Spinal cord (tissue), 10 donors: ENCODE measurements at places on chromosomes 3 and 15. TPM values are rescaled to one million over a fixed set of nuclear protein-coding genes. Genes with fewer than 3 reads are reported as not detected.

DNA sequence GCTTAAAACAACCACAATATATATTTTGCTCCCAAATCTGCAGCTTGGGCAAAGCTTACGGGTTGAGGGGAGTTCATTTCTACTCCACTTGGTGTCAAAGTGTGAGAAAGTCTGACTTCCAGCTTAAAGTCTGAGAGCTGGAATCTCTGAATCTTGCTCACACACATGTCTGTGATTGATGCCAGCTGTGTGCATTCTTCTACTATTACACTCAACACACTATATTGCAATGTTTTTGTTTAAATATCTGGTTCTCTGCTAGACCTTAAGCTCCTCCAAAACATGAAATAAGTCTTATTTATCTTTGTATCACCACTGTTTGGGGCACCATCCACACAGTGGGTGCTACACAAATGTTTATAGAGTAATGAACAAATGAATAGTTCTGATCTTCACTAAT, 36.7 kb upstream of the SECISBP2L start:
- DNase-seq: no peak

DNA sequence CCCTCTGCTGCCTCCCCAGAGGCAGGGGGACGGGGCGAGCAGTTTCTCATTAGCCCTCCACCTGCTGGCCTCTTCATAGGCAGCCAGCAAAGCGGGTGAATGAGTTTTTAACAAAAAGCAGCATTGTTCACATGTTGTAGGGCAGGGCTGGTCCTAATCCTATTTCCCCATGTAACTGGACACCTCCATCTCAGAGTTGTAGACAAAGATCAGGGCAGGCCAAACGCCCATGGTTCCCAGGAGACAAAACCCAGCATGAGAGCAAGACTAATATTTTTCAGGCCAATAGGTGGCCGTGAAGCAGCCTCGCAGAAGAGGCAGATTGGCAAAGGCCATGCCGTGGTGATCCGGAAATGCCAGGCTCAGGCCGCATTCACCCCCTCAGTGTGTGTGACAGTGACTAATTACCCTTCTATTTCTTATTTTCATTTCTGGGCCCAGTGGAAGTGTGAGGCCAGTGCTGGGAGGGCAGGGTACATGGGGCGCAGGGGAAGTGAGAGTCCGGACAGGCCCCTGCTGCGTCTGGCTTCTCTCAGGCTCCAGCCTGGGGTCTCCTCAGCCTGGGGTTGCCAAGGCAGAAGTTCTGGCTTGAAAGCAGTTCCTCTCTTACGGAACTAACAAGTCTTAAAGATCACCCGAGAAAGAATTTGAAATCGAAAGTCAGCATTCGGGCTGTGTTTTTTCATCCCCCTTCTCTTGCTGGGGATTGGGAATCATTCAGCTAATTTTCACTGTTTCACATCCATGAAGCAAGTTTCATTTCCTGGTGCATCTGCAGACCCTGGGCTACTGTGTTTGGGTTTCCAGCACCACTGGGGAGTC, 64.8 kb downstream of the BOC start:
- no peak for DNase-seq

GRCh38 chr15:64775551-64776401, at the start of gene RBPMS2:
TSS of gene RBPMS2 (minus strand) at chr15:64775589. CDS start at chr15:64775319, 270 bp downstream.
- DNase-seq: no peak

DNA sequence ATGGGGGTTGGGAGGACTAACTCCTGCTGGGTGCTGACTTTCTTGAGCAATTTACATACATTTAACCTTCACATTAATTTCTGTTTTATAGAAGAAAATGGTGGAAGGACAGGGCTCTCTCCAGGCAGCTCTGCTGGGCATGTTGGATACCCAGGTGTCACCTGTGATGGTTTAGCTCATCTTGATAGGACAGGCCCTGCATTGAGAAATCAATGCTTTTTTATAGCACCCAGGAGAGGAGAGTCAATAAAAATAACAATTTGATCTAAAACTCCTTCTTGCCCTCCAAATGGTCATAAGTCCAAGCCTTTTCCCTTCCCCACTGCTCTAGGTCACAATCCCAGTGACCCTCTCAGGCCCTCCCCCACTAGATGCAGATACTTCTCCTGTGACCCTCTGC, 48.3 kb upstream of the RBP1 start:
- DNase-seq: no peak

DNA sequence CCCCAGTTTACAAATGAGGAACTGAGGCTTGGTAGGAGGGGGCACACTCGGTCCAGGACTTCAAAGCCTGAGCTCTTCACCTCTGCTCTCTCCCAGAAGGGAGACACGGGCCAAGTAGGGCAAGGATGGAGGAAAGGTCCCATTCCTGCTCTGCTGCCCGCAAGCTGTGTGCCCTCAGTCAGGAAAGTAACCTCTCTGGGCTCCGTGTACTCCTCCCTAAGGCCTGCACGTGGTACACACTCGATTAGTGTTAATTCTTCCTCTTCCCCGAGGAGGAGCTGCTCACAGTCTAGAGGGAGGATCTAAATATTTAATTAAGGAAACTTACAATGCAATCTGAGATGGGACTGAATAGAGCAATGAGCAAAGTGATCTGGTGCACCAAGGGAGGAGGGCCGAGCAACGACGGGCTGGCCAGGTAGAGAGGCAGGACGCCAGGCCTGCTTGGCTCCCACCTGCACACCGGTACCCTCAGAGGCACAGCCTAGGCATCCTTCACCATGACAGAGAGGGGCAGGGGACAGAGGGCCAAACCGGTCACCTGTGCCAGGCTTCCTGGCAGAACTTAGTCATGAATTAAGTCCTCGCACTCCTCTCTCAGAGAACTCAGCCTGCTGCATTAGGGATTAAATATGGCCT, 47.2 kb upstream of the IQSEC1 start:
- DNase-seq: no peak

DNA sequence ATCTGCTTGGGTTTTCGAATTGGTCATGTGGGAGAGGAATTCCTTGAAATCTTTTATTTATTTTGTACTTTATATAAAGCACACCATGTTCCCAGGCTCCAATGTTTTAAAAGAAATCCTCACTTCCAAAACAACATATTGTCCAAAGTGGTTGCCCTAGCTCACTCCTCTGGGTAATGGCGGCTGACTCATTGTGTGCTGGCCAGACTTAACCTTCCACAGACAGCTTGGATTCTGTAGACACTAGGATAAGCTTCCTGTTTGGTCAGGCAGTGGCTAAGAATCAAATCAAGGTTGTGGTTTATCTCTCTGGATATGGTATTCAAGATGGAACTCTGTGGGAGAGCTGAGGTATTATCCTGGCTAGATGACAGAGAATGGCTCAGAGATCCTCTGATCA, 55.8 kb upstream of the FAM98B start:
- DNase-seq: no peak

DNA sequence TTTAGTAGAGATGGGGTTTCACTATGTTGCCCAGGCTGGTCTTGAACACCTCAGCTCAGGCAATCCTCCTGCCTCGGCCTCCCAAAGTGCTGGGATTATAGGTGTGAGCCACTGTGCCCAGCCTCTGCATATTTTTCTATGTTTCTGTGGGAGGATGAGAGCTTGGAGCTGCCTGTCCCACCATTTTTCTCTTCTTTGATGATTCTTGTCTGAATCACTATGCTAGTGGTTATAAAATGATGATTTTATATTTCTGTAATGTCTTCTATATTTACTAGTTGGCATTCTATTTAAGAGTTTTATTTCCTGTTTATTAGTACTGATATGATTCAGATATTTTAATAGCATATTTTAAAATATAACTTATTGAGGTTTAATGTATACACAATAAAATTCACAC, 69.7 kb downstream of the CHCHD6 start:
- no peak for DNase-seq

GRCh38 chr3:57855281-57855680, 99.2 kb downstream of the SLMAP start:
- no peak for DNase-seq

DNA sequence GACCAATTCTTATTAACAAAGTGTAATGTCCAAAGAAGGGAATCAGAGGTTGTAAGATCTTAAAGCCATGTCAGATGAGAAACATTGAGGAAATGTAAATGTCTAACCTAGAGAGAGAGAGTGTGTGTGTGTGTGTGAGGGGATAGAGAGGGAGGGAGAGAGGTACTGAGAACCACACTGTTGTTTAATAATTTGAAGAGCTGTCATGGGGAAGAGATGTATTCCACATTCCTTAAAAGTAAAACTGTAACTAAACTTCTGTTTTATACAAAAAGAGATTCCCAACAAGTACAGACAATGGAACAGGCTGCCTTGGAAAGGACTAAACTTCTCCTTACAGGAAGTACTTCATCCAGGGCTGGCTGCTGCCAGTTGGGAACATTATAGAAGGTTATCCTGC, 68.9 kb upstream of the BOC start:
- no peak for DNase-seq

The USP13 gene
- 10.4 TPM for polyA plus RNA-seq

The HDGFL3 gene
- 195 TPM for polyA plus RNA-seq

The HMG20A gene
- polyA plus RNA-seq: 49.7 TPM

The CSPG4 gene
- polyA plus RNA-seq: 25.6 TPM
